ENCODE measurements at places on chromosomes 2 and 18. TPM values are rescaled to one million over a fixed set of nuclear protein-coding genes. Genes with fewer than 3 reads are reported as not detected.

Gene ST6GAL2
- 21.9 TPM for total RNA-seq

Gene CYP26B1
- 16.2 TPM for total RNA-seq

Gene ZNF892
- total RNA-seq: 0.70 TPM

Gene DUSP2
- 0.53 TPM for total RNA-seq

Gene SRSF7
- total RNA-seq: 339 TPM

Gene MATN3
- 9.8 TPM for total RNA-seq

Gene TUBA4B
- 0.33 TPM for total RNA-seq

Gene TMEM17
- 6.0 TPM for total RNA-seq

Gene SEMA4C
- total RNA-seq: 25.7 TPM

Gene ANKRD29
- total RNA-seq: 16.7 TPM

Gene PRSS56
- 0.20 TPM for total RNA-seq

Measured in A549 treated with ZK216348 at 1 μM for 4 hours (cell line).